ENCODE measurements at places on chromosomes 12 and 14. TPM values are rescaled to one million over a fixed set of nuclear protein-coding genes. Genes with fewer than 3 reads are reported as not detected.

Gene DLGAP5
- total RNA-seq, result 1.8 TPM

Gene SCN8A
- total RNA-seq, result 0.32 TPM

Gene FOXG1
- not detected for total RNA-seq

Gene SLC41A2
- total RNA-seq, result 46.2 TPM

Gene ADCY6
- total RNA-seq, result 42.0 TPM

Gene RASSF3
- total RNA-seq, result 28.4 TPM

Gene RPGRIP1
- total RNA-seq, result 10.4 TPM

Gene HECTD4
- 49.5 TPM for total RNA-seq

Gene SLC7A8
- total RNA-seq, result 46.8 TPM

Gene BTBD6
- 86.1 TPM for total RNA-seq

DNA sequence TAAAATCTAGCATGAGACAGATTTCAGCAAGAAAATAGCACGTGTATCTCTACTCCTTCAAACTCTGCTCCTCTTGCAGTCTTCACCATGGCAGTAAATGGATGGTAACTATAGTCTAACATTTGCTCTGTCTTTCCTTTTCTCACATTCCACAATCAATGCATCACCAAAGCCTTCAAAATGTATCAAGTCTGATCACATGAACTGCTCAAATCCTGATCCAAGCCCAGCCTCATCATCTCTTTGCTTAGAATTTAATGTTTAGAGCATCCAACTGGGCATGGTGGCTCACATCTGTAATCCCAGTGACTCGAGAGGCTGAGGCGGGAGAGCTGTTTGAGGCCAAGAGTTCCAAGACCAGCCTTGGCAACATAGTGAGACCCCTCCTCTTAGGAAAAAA lies 45.9 kb downstream of the CDK17 start:
- no peaks in the 10 kb centered on the region for H3K27me3 ChIP-seq
- no peak for DNase-seq
- no peak overlapping the region for H3K4me3 ChIP-seq
- no peaks in the 10 kb centered on the region for H3K4me1 ChIP-seq
- no peaks in the 10 kb centered on the region for H3K36me3 ChIP-seq
- H3K27ac ChIP-seq, result no peak overlapping the region

DNA sequence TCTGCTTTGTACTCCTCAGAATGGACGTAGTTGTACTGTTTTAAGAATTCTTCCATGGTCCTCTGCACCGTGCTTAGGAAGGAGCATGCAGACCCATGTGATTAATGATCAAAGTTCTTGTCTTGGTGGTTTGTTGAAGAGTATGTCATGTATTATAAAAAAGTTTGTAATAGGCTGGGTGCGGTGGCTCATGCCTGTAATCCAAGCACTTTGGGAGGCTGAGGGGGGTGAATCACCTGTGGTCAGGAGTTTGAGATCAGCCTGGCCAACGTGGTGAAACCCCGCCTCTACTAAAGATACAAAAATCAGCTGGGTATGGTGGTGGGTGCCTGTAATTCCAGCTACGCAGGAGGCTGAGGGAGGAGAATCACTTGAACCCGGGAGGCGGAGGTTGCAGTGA lies 61.8 kb upstream of the RTL1 start:
- no peaks in the 10 kb centered on the region for H3K36me3 ChIP-seq
- H3K27me3 ChIP-seq, result no peaks in the 10 kb centered on the region
- H3K4me1 ChIP-seq, result no peaks in the 10 kb centered on the region
- no peak overlapping the region for H3K27ac ChIP-seq

GRCh38 chr12:102298022-102298421 lies 100.4 kb upstream of the PMCH start:
- no peak overlapping the region for H3K4me3 ChIP-seq
- no peak overlapping the region for H3K27ac ChIP-seq
- DNase-seq, result no peak
- H3K36me3 ChIP-seq, result no peaks in the 10 kb centered on the region
- H3K4me1 ChIP-seq, result no peaks in the 10 kb centered on the region
- H3K27me3 ChIP-seq, result no peaks in the 10 kb centered on the region

DNA sequence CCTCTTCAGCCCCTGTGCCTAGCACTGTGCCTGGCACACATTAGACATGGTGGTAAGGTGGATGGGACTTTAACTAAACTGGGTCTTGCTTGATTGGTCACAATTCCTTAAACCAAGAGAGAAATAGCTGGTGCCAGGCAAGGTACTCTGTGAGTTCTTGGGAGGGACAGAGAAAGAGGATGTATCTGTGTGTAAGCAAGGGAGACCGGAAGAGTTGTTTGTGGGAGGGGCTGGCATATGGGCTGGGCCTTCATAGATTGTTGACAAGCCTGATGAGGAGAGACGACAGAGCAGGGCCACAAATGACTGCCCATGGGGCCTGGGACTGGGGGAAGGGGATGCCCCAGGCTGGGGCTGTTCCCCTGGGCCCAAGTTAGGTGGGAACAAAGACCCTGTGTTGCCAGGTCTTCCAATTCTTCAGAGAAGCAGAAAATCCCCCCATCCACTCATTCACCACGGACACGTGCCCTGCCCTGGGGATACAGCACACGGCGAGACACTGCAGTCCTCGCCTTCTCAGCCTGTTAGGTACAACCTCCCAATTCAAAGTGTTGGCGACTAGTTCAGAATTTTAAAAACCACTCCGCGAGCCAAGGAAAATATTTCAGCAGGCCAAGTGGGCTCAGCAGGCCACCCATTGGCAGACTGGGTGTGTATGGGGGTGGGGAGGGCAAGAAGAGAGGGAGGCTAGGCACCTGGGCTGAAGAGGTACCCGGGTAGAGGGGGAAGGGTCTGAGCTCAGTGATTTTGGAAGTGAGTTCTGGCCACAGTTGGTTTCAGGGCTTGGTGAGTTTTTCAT lies 11.4 kb upstream of the CYP46A1 start:
- H3K36me3 ChIP-seq, result no peaks in the 10 kb centered on the region
- H3K4me1 ChIP-seq, result peaks cover 18% of the 10 kb centered on the region
- H3K4me3 ChIP-seq, result no peak overlapping the region
- DNase-seq, result no peak
- H3K27ac ChIP-seq, result peak overlapping the region; percentile 70
- no peaks in the 10 kb centered on the region for H3K27me3 ChIP-seq

GRCh38 chr12:55642669-55643068 lies 6.0 kb downstream of the OR10P1 start:
- no peaks in the 10 kb centered on the region for H3K4me1 ChIP-seq
- no peak overlapping the region for H3K27ac ChIP-seq
- H3K36me3 ChIP-seq, result no peaks in the 10 kb centered on the region
- H3K27me3 ChIP-seq, result no peaks in the 10 kb centered on the region
- no peak overlapping the region for H3K4me3 ChIP-seq
- DNase-seq, result no peak

DNA sequence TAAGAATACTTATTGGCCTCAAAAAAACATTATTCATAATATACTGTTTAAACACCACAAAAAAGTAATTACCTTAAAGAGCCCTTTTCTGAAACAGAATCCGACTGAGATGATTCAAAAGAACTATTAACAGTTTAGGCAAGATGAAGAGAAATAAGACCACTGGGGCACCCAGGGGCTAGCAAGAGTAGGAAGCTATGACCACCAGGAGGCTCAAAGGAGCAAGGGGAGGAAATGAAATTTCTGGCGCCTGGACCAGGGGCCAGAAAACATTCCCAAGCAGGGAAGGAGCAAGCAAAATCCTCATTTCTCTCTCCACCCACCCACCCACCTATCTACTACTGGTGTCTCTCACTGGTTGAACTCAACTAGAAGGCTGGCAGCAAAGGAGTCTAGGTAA lies 6.3 kb upstream of the DCAF4 start:
- H3K27ac ChIP-seq, result no peak overlapping the region
- no peak overlapping the region for H3K4me3 ChIP-seq

GRCh38 chr14:65434216-65434850 lies 21.8 kb downstream of the FUT8 start:
- H3K27me3 ChIP-seq, result no peaks in the 10 kb centered on the region
- H3K4me1 ChIP-seq, result peaks cover 3% of the 10 kb centered on the region
- H3K27ac ChIP-seq, result no peak overlapping the region
- no peak overlapping the region for H3K4me3 ChIP-seq
- no peaks in the 10 kb centered on the region for H3K36me3 ChIP-seq
- no peak for DNase-seq

DNA sequence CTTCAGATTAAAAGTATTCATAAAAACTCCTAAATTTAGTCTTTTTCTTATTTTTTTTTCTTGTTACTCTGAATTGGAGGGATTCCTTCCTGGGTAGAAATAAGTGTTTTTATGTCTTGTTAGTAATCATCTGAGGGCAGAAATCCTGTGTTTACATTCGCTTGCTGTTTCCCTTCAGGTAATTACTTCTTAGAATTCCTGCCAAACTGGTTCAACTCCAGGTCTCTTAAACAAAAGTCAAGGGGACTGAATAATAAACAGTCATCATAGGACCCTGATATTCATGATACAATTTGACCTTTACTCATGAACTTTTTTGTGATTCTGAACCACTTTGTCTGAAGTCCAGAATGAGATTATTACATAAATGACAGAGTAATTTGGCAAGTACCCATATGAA lies 843.9 kb downstream of the FLRT2 start:
- no peaks in the 10 kb centered on the region for H3K27me3 ChIP-seq
- H3K4me3 ChIP-seq, result no peak overlapping the region
- H3K27ac ChIP-seq, result no peak overlapping the region
- no peaks in the 10 kb centered on the region for H3K36me3 ChIP-seq

DNA sequence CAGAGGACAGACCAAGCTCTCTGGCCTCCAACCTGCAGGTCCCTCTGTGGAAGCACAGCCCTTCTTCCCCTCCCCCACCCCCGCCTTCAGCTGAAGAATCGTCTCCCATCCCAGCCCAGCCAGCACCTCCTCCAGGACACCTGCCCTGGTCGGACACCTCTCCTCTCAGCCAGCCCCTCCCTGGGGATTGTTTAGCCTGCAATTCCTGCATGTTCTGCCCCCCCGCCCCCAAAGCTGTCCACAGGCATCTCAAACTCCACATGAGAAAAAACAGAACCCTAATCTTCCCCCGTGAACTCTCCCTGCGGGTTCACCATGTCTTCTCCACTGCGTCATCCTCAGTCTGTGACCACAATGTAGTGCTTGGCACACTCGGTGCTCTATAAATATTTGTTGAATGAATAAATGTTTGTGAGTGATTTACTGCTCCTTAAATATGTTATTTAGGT lies 24.1 kb downstream of the PRIMA1 start:
- H3K27me3 ChIP-seq, result no peaks in the 10 kb centered on the region
- no peak overlapping the region for H3K27ac ChIP-seq

- H3K36me3 ChIP-seq, result peaks cover 36% of the 10 kb centered on the region
- H3K27ac ChIP-seq, result no peak overlapping the region
Observed at GRCh38 chr12:113955109-113955970, 10.8 kb downstream of the RBM19 start.

- H3K4me3 ChIP-seq, result no peak overlapping the region
- no peak for DNase-seq
- H3K27me3 ChIP-seq, result no peaks in the 10 kb centered on the region
Observed at GRCh38 chr12:12645485-12645884, 33.8 kb downstream of the CREBL2 start.

- H3K4me3 ChIP-seq, result no peak overlapping the region
- H3K36me3 ChIP-seq, result no peaks in the 10 kb centered on the region
- H3K27me3 ChIP-seq, result no peaks in the 10 kb centered on the region
- no peak for DNase-seq
- no peak overlapping the region for H3K27ac ChIP-seq
- no peaks in the 10 kb centered on the region for H3K4me1 ChIP-seq
Observed at GRCh38 chr14:55245657-55246268, 25.5 kb upstream of the FBXO34 start.

- H3K27ac ChIP-seq, result no peak overlapping the region
- peaks cover 6% of the 10 kb centered on the region for H3K36me3 ChIP-seq
- no peak overlapping the region for H3K4me3 ChIP-seq
Observed at GRCh38 chr12:71871116-71871515, 31.6 kb downstream of the TBC1D15 start.

- no peaks in the 10 kb centered on the region for H3K36me3 ChIP-seq
- no peaks in the 10 kb centered on the region for H3K4me1 ChIP-seq
- H3K27me3 ChIP-seq, result no peaks in the 10 kb centered on the region
- DNase-seq, result no peak
Observed at GRCh38 chr12:105418229-105418628, 87.7 kb downstream of the C12orf75 start.

GRCh38 chr14:51938137-51938536 lies 51.2 kb upstream of the RTRAF start:
- no peak overlapping the region for H3K4me3 ChIP-seq
- no peaks in the 10 kb centered on the region for H3K36me3 ChIP-seq
- H3K4me1 ChIP-seq, result no peaks in the 10 kb centered on the region
- H3K27me3 ChIP-seq, result no peaks in the 10 kb centered on the region
- no peak for DNase-seq

DNA sequence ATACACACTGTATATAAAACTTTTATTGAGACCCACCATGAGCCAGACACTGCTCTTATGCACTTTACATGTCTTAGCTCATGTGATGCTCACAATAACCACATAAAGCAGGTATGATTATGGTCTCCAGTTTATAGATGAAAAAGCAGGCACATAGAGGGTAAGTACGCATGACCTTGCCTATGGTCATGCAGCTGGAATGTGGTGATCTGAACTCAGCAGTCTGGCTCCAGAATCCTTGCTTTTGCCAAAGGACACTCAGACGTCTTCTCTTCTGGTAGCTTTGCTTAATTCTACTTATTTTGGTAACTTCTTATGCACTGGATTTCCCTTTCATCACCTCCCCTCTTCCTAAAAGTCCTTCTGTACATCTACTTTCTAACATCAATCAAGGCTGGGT lies 103.3 kb upstream of the CRY1 start:
- no peak overlapping the region for H3K27ac ChIP-seq
- H3K4me1 ChIP-seq, result no peaks in the 10 kb centered on the region
- no peak for DNase-seq
- no peaks in the 10 kb centered on the region for H3K36me3 ChIP-seq
- no peaks in the 10 kb centered on the region for H3K27me3 ChIP-seq

GRCh38 chr12:89817501-89818226 lies 109.0 kb upstream of the ATP2B1 start:
- no peak for DNase-seq
- no peak overlapping the region for H3K4me3 ChIP-seq
- H3K27ac ChIP-seq, result no peak overlapping the region
- H3K36me3 ChIP-seq, result no peaks in the 10 kb centered on the region
- H3K27me3 ChIP-seq, result no peaks in the 10 kb centered on the region

DNA sequence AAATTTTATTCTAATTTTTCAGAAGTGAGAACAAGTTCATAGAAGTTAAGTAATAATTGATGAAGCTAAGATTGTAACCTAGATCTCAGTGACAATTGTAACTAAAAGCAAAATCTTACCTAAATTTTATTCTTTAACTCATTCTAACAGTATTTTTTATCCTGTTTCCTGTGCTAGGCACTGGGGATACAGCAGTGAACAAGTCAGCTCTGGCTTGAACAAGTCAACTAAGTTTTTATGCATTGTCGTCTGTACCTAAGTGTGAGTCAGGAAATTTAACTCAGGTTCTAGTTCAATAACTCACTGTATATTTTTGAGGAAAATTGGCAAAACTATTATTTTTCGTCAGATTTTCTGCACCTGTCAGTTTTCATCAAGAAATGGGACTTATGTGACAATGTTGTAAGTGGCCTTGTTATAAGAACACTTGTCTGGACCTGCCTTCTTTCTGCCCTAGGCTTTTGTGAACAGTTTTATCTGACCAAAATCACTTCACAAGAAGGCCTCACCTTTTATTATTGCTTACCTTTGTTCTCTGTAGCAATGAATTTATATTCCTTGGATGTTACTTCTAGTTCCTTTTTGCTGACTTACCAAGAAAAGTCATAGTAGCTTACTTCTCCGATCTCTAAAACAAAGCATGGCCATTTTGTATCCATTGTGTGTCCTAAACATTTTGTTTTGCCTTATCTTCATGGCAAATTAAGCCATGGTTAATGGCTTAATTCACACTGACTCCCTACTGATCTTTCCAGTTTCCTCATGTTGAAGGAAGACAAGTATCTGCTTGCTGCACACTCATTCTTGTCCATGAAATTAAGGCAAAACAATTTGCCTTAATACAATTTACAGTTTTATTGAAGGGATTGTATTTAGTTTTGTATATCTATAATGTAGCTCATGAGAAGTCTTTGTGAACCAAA lies 2.7 kb downstream of the TMTC3 start:
- no peak overlapping the region for H3K4me3 ChIP-seq
- H3K4me1 ChIP-seq, result peaks cover 8% of the 10 kb centered on the region
- H3K27ac ChIP-seq, result no peak overlapping the region
- H3K36me3 ChIP-seq, result no peaks in the 10 kb centered on the region
- H3K27me3 ChIP-seq, result no peaks in the 10 kb centered on the region
- DNase-seq, result no peak
